ENCODE measurements at places on chromosomes 2 and 18.

DNA sequence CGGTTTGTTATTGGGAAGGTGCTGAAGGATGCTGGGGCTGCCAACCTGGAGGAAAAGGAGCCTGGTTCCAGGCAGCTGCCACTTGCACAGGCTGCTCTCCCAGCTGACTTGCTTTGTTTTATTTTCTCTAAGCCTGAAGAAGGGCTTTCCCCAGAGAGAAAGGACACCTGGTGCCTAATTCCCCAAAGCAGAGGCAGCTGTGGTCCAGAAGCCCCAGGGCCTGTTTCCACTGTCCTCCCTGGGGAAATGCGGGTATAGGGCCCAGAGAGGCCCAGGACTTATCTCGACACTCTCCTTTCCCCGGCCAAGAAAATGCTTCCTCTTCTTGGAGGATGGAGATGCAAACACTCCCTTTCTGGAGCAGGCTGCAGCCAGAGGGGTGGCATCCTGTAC is 30.1 kb downstream of the INO80C start:
- no peak for DNase-seq

GRCh38 chr18:24128700-24129099 is 10.2 kb upstream of the CABYR start:
- no peak for DNase-seq

GRCh38 chr2:190060019-190060418 is 2.5 kb downstream of the MSTN start:
- DNase-seq, result no peak

DNA sequence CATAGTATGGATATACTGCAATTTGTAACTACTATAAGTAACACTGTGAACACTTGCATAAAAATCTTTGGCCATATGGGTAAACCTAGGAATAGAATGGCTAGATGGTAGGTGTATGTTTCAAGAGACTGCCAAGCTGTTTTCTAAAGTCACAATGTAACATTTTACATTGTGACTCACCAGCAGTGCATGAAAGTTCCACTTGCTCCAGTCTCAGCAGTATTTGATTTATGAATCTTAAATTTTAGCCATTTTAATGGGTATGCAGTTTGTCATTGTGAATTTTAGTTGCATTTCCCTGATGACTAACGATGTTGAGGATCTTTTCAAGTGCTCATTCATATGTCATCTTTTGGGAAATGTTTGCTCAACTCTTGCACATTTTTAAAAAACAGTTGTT is 86.1 kb downstream of the FARSB start:
- DNase-seq, result no peak

GRCh38 chr18:46084431-46084830 is 12.4 kb upstream of the PSTPIP2 start:
- no peak for DNase-seq

GRCh38 chr2:144288438-144288837 is 231.5 kb downstream of the ZEB2 start:
- no peak for DNase-seq

- DNase-seq, result no peak
Measured at GRCh38 chr2:102241616-102242305, 54.9 kb downstream of the IL1RL2 start.

DNA sequence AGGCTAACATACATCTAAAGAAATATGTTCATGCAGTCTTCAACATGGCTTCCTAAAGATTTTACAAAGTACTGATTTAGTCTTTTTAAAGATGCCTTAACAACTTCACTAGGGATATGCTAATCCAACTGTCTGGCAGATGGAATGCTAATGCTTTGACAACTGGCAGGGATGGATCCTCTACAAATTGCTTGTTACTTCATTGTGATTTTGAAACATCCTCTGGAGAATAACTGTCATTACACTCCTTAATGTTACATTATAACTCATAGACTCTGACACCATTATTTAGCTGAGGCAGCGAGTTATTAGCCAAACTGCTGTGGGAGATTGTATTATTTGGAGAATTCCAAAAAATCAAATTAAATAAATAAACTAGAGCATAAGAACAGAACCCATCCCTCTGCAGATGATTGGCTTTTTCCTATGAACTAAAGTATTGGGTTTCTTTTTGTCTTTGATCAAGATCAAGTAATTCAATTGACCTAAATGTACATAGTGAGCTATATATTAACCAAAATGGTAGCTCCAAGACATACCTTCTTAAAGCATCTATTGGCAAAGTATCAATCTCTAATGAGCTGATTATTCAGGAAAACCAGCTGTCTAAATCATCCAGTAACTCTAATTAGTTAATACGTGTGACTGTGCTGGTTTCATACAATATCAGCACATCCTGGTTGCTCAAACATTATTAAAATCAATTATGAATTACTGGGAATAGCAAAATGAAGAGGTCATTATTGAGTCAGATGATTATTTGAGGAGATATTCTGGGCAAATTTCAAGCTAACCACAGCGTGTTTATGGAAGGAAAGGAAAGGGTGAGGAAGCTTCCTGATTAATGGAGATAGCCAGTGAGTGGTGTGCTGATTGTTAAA is 321.3 kb upstream of the TFPI start:
- DNase-seq, result no peak

GRCh38 chr2:209985874-209986273 is 16.6 kb upstream of the RPE start:
- DNase-seq, result no peak

- no peak for DNase-seq
Measured at GRCh38 chr2:189221811-189222467, 42.4 kb upstream of the COL5A2 start.

DNA sequence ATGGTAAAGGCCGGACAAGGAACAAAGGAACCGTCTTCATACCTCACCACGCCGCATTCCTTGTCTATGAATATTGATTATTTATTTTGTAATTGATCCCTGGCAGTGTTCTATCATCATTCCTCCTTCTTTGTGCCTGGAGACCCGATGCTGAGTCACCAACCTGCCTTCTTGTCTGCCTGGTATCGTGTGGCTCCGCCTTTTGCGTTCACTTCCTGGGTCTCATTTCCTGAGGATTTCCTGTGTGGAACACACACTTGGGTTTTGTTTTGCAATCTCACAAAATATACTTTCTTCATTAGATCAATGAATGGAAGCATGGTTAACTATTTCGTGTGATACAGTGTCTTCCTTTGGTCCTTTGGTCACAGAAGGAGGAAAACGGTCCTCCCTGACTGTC is 95.5 kb upstream of the SNTG2 start:
- no peak for DNase-seq

DNA sequence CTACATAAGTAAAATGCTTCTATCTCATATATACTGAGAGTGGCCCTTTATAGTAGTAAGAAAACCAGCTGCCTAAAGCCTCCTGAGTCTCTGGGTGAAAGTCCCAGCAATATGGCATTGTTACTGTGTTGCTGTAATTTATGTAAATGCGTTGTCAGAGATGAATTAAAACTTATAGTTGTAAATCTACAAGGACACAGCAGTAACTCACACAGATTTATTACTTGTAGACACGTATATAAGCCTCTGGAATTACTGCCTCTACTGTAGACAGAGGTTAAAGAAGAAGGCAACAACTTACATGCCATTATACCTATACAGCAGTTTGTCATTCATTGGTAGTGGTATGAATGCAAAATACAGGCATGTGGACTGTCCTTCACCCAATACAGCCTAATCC is 169.1 kb upstream of the BOD1L2 start:
- no peak for DNase-seq

- no peak for DNase-seq
Measured at GRCh38 chr2:3242747-3243369, 134.8 kb downstream of the EIPR1 start.

GRCh38 chr2:230865766-230866755 is 1.3 kb downstream of the ITM2C start:
- DNase-seq, result no peak

GRCh38 chr2:172672114-172672513 is 63.5 kb upstream of the RAPGEF4 start:
- no peak for DNase-seq

DNA sequence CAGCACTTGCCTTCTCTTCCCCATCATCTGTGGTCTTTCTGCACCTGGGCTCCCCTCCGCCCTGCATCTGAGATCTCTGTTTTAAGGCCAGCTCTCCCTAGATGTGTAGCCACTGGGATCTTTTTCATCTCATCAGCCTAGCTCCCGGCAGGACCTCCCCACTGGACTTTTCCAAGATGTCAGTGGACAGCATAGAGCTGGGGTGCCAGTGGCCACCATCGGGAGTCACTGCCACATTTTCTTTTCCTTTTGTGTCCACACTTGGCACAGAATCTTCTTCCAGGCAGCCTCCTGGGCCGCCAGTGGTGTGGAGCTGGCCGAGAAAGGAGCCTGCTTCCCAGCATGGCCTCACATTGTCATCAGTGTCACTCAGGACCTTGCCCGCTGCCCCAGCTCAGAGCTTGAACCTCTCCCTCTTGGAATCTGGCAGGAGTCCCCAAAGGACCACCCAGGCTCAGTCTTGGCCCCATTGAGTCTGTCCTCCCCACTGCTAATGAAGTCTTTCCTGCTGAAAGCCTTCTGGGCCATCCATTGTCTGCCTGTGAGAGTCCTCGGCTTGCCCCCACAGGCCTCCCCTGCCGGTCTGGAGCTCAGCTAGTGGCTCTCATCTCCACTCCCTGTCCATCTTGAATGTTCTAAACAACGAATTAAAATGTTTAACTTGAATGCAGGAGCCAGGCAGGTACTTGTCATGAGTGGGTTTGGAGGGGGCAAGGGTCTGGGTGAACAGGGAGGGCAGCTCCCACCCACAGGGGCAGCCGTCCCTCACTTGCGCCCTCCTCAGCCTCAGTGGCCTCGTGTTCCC is 324.4 kb downstream of the GBX2 start:
- no peak for DNase-seq

GRCh38 chr2:36528766-36529392 is 69.1 kb downstream of the FEZ2 start:
- DNase-seq, result no peak

- DNase-seq, result no peak
Measured at GRCh38 chr18:48727681-48728080, 188.8 kb downstream of the CTIF start.

GRCh38 chr2:43464590-43464989 is 131.2 kb downstream of the THADA start:
- DNase-seq, result no peak

DNA sequence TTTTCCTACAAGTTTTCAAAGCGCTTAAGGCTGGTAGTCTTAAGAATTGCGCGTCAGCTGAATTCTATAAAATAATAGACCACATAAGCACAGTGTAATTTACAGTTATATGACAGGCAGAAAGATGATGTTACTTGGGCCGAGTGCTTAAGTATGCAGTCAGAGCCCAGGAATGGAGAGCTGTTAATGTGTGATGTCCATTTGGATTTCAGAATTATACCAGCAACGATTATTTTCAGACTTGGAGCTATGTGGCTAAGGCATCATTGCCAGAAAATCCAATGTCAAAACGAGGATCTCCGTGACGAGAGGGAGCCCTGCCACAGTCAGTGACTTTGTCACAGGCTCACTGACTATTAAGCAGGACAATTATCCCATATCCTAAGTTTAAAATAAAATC is 3.4 kb downstream of the KLF7 start:
- no peak for DNase-seq

DNA sequence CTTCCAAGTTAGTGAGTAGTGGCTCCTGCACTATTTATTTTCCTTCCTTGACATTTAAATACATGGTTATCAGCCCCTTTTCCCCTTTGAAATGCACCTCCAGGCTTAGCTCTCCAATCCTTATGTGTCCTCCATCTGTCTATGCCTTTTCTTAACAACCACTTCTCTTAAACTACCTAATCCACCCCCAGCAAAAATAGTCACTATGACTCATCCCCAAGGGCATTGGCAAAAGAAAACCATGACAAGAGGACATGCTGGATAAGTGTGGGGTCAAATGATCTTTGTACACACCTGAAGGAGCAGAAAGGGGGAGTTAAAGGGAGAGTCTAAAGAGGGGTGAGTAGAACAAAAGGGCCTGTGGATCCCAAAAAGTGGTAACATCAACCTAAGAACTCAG is 127.2 kb downstream of the ANKRD44 start:
- DNase-seq, result no peak

DNA sequence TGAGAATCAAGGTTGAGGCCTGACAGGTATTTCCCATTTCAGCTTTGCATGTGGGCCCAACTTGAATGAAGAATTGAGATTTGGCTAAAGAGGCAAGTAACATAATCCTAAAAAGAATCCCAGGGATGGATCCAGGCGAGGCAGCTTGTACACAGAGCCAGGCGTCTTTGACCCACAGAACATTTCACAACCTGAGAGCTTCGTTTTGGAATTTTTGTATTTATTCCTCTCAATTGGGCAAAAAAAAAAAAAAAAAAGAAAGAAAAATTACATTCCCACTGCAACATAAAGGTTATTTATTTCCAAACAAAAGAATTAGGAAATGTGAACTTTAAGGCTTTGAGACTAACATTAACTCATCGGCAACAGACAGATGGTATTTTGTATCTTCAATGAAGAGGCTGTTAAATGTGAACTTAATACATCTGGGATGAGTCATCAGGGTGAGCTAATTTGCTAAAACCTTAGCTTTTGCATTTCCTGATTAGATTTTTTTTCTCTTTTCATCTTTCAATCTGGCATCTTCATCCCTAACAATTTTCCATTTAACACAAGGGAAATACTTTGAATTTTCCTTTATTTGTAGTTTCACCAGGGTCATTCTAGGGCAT is 478.5 kb upstream of the TNP1 start:
- DNase-seq, result no peak

- DNase-seq, result no peak
Measured at GRCh38 chr2:3449936-3450335, 69.4 kb downstream of the ADI1 start.

DNA sequence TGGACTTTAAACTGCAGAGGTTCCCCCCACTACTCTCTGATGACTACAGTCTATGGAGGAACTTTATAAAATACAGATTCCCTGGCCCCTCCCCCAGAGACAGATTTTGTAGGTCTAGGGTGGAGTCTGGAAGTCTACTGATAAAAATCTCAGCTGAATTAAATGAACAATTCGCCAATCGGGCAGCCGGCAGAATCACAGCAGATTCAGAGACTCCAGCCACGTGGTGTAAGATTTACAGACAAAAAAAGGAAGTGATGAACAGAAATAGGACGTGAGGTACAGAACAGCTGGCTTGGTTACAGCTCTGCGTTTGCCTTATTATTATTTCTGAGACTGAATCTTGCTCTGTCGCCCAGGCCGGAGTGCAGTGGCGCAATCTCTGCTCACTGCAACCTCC is 21.4 kb upstream of the MTA3 start:
- DNase-seq, result no peak

- no peak for DNase-seq
Measured at GRCh38 chr18:32520771-32521170, 50.1 kb upstream of the GAREM1 start.

GRCh38 chr2:202204855-202205254 is 33.5 kb downstream of the SUMO1 start:
- DNase-seq, result no peak

- no peak for DNase-seq
Measured at GRCh38 chr2:176826356-176826755, 386.2 kb upstream of the HNRNPA3 start.

GRCh38 chr2:128317181-128317898 is 1.3 kb downstream of the HS6ST1 start:
- no peak for DNase-seq

GRCh38 chr2:88580088-88580487 is 47.2 kb downstream of the EIF2AK3 start:
- DNase-seq, result no peak

- DNase-seq, result no peak
Measured at GRCh38 chr18:69085951-69086350, 288.1 kb downstream of the CCDC102B start.

GRCh38 chr2:106575955-106576354 is 88.8 kb downstream of the CD8B2 start:
- DNase-seq, result no peak

- DNase-seq, result no peak
Measured at GRCh38 chr18:41873730-41874129, 81.3 kb upstream of the PIK3C3 start.

GRCh38 chr18:61034580-61034979 is 298.6 kb upstream of the CDH20 start:
- no peak for DNase-seq

GRCh38 chr2:109419960-109420370 is 193.8 kb downstream of the SEPTIN10 start:
- DNase-seq, result no peak
